Stimulated activated CD4-positive, alpha-beta T cell treated with anti-CD3 and anti-CD28 coated beads, Interleukin-4, amount 100 ng/mL, for 48 hours (primary cell): ENCODE measurements at places on chromosomes 11 and 22.

DNA sequence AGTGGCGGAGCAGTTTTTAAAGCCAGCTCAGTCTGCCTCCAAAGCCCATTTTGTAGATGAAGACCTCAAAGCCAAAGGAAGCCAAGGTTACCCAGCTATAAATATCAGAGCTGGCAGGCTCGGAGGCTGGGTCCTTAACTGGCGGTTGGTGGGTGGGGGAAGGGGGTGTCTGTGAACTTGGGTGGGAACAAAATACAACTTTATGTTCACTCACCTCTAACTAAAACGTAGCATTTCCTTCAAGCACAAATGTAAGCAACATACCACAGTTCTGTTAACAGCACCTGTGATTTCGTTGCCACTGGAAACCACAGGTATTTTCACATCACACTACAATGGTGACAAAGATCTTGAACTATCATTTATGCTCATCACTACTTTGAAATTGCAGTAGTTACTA, 99.7 kb upstream of the SYT13 start:
- DNase-seq, result no peak

DNA sequence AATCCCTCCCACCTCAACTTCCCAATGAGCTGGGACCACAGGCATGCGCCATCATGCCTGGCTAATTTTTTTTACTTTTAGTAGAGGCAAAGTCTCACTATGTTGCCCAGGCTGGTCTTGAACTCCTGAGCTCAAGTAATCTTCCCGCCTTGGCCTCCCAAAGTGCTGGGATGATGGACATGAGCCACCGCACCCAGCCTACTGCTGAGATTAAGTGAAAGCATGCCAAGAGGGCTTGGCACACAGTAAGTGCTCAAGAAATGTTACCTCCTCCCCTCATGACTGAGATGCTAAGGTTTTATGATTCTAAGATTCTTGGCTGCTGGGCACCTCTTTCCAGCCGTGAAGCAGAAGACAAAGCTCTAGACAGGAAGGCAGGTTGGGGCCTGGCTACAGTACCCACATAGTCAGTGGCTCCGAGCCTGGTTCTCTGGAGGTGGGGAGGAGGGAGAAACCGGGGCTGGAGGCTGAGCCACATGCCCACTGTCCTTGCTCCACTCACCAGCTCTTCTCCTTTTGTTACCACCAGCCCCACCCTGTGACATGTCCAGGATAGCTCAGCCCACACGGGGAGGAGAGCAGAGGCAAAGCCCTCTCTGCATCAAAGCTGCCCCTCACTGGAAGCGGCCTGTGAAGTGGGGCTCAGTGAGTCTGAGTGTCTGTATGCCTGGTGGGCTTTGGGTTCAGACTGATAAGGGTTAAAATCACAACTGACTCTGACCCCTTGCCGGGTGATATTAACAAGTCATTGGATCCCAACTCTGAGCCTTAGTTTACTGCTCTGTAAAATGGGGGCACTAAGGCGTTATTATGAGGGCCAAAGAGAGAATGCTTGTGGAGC, 12.9 kb downstream of the ARHGEF17 start:
- DNase-seq, result no peak

GRCh38 chr22:31932863-31933262, 11.5 kb upstream of the YWHAH start:
- no peak for DNase-seq

- no peak for DNase-seq
Measured at GRCh38 chr22:23140385-23140784, 1.4 kb downstream of the RSPH14 start.

DNA sequence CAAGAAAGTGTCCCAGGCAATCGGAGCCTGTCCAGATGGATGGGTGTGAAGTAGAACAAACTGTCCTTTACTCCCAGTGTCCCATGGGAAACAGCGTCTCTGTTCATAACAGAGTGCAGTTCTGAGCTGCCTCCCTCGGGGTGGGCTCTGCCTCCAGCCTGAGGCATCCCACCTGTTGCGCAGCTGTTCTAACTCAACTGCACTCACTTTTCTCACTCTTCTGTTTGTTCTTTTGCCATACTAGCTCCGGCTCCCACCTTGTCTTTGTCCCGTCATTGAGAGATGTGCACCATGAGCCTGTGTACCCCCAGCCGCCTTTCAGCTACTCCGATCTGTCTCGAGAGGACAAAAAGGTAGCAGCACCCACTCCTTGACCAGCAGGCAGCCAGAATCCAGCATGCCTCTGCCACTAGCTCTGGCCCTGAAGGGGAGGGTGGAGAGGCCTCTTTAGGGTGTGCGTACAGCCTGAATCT, 20.7 kb upstream of the CDC42EP2 start:
- no peak for DNase-seq

DNA sequence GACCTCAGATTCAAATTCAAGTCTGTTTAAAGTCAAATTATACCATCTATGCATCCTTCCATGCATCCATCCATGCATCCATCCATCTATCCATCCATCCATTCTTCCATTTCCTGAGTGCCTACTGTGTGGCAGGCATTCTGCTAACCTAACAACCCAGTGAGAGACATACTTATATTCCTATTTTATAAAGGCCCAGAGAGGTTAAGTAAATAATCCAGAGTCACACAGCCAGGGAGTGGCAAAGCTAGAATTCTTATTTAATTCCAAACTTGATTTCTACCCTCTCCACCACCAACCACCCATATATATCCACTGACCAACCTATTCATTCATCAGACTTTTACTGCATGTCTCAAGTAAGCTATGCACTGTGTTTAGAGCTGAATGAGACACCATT, 53.8 kb downstream of the LRRC74B start:
- DNase-seq, result no peak

- no peak for DNase-seq
Measured at GRCh38 chr22:34950489-34950888, 115.5 kb upstream of the ISX start.

GRCh38 chr22:48761546-48761945, 1066.1 kb downstream of the BRD1 start:
- DNase-seq, result no peak

DNA sequence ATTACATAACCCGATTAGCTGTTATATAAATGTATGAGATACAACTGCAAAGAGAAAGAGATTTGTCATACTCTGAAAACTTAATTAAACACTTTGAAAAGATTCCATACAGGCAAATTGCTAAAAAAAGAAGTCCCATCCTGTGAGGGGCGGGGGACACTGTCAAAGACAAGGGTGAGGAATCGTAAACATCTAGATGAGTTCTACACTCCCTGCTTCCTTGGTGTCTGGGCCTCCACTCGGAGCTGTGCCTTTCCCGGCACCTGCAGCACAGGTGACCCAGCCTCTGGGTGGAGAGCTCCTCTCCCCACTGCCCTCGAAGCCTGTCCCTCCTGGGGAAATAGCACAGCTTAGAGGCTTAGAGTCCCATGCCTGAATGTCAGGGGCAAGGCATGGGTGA, 69.2 kb upstream of the CRYBB3 start:
- DNase-seq, result no peak

- no peak for DNase-seq
Measured at GRCh38 chr22:50734986-50735738, 2.8 kb upstream of the ACR start.

DNA sequence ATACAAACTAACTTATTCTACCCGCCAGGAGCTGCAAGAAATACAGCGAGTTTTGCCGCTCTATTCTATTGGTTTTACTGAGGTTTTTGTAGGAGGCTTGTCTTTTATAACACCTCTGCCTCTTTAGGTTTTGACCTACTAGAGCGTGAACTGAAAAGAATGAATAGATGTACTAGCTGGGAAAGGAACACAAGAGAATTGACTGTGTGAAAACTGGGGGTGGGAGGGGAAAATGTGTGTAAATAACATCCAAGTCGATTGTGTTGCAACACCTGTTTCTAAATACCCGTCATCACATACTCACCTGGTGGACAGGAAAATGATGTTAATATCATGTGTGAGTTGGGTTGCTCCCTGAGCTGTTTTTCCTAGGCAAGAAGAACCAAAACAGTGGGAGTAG, 12.9 kb upstream of the JHY start:
- DNase-seq, result no peak

DNA sequence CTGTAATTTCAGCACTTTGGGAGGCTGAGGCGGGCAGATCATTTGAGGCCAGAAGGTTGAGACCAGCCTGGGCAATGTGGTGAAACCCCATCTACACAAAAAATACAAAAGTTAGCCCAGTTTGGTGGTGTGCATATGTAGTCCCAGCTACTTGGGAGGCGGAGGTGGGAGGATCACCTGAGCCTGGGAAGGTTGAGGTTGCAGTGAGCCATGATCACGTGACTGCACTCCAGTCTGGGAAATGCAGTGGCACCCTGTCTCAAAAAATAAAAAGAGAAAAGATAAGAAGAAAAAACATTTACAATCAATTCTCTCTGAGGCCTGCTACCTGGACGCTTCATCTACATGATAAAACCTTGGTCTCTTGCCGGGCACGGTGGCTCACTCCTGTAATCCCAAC, 7.2 kb upstream of the CBL start:
- DNase-seq, result no peak

- no peak for DNase-seq
Measured at GRCh38 chr11:45664376-45665205, 831 bp downstream of the CHST1 start.

DNA sequence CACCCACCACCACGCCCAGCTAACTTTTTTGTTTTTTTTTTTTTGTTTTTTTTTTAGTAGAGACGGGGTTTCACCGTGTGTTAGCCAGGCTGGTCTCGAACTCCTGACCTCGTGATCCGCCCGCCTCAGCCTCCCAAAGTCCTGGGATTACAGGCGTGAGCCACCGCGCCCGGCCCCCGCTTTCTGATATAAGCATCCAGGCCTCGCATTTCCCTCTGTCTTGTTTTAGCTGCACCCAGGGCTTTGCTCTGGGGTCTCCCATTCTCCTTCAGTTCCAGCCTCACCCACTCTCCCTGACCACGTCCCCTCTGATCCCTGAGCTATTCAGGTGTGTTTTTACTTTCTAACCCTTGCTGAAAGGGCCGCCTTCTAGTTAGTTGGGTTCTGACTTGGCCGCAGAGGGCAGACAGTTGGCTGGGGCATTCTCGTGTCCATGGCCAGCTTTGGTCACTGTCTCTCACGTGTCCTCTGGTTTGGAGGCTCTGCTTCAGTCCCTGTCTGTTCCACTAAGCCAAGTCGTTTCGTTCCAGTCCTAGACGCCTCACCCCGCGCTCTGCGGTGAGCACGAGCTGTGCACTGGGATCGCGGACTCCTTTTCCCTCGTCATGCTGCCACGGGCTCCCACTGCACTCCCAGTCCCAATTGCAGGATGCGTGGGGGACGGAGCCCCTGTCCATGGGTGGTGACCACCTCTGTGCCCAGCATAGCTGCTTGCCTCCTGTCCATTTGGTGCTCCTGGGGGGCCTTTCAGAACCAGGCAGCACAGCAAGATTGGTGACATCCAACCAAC, 6.0 kb upstream of the TNNT3 start:
- no peak for DNase-seq

- no peak for DNase-seq
Measured at GRCh38 chr22:27412866-27413445, 388.6 kb downstream of the MN1 start.

DNA sequence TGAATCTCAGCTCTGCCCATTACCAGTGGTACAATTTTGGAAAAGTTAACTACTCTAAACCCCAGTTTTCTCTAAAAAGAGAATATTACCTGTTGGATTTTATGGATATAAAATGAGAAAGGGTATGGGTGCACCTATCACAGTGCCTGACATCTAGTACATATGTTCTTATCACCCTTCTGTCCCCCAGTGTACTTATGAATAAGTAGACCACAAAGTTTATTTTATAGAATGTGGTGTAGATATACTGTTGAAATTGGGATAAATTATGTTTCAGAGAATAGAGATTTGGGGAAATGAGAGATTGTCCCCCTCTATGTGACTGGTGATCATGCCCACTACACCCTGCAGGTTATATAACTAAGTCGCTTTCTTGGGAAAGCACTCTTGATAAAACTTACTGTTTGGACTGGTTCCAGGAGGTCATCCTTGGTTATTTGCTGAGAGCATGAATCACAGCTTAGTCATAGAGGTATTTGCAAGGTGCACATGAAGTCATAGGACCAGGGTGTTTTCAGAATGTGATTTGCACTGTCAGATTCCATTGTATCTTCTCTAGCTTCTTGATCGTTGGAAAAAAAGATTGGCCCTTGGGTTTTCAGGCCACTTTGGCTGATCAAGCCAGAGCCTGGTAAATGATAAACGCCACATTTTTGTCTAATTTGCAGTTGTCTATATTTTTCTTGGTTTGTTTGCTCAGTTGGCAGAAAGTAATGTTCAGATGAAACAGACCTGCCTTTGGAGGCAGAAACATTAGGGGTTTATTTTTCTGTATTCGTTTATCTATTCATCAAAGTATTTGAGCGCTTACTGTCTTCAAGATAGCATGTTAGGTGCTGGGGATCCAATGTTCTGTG, 21.3 kb downstream of the STX3 start:
- DNase-seq, result no peak

GRCh38 chr11:131681920-131682319, 311.5 kb downstream of the NTM start:
- no peak for DNase-seq

- DNase-seq, result no peak
Measured at GRCh38 chr22:44918166-44918924, 91.5 kb downstream of the PHF21B start.

GRCh38 chr11:27296497-27296896, 66.5 kb downstream of the CCDC34 start:
- DNase-seq, result no peak

GRCh38 chr11:44018127-44018521, 29.7 kb upstream of the ACCSL start:
- DNase-seq, result no peak

GRCh38 chr11:10758957-10759356, 7.9 kb downstream of the CTR9 start:
- DNase-seq, result no peak

DNA sequence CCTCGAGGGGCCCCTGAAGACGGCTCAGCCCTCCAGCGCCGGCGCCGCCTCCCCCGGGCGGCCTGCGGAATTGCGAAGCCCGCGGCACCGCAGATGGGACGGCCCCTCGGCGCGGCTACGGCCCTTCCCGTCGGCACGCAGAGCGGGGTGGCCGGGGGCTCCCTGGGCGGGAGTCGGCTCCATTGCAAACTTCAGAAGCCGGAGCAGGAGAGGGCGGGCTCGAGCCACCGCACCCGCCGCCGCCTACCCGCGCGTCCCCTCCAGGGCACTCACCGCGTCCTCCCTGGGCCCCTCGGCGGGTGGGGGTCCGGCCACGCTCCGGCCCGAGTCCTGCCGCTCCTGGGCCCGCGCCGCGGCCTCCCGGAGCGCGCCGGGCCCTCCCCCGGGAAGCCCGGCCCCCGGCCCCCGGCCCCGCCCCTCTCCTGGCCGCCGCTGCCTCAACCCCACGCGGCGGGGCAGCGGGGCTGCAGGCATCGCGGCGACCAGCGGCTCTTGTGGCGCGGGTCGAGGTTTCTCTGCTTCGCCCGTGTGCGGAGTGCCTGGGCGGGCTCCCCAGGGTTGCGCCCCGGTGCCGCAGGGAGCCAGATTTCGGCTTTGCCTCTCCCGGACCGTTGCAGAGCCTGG, at the start of gene PACSIN3:
Gene PACSIN3 (minus strand): TSS at position 359 of the 624 bp plus-strand sequence. CDS start 3,707 bp downstream, outside the sequence.
- peak; percentile 42 for DNase-seq
